Stimulated activated CD4-positive, alpha-beta T cell treated with anti-CD3 and anti-CD28 coated beads, TNF-alpha, amount 100 ng/mL, for 24 hours (primary cell): ENCODE measurements at places on chromosomes 12 and 14.
A peak's percentile ranks its signal among the peaks of the same experiment; 100 is the strongest.

- DNase-seq = no peak
These were observed 2.2 kb downstream of the ZNF839 start for GRCh38 chr14:102321456-102322422.

DNA sequence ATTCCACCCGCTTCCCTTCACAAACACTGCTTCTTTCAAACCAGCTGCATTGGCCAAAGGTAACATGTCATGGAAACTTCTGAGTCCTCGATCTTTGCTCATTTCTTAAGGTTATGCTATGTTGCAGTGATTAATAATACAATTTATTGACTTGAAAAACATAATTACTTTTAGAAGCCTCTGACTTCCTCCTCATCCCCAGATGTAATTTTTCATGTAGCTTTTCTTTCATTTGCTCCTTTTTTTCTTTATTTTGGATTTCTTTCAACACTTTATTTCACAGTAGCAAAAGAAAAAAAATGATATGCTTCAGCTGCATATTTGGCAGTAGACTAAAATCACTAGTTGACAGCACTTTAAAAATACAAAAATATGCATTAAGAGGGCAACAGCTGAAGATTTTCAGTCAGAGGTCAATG is 116.2 kb downstream of the LRRIQ1 start:
- DNase-seq = no peak

GRCh38 chr14:61695695-61696527 is 598 bp downstream of the HIF1A start:
- DNase-seq = peak; percentile 60

DNA sequence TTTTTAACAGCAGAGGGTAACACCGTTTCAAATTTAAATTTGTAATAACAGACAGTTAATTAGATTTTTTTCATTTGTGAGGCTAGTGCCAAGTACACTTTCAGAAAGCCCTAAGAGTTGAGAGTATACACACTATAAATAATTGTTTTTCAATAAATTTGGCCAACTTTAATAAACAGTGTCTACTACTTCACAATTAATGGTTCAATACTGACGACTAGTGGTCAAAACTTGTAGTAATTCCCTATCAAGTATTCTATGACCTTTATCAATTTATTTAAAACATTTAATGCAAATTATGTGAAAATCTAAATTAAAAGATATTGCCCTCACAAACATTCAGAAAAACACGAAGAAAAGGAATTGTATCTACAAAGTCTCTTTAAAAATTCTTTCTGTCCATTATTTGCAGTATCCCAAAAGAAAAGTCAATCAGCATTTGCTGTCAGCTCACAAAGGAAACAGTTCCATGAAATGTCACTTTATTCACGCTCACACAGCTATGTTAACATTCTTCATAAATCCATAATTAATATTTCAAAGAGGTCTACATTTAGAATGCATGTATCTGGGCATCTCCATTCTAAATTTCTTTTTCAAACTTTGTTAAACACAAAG is 91.2 kb downstream of the CEP128 start:
- no peak for DNase-seq

DNA sequence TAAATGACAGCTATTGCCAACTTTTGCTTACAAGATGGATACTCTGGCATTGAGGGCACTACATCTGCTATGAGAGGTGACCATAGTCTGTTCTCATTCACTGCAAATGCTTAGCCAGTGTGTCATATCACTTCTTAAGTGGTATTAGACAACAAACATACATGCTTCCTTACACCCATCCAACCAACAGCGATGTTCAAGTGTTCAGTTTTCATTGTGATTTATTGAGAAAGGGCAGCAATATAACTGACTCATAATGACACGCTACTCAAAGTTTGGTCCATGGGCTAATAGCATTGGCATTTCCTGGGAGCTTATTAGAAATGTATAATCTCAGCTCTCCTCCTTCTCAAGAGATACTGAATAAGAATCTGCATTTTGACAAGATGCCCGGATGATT is 181.7 kb downstream of the NPAS3 start:
- DNase-seq = no peak

DNA sequence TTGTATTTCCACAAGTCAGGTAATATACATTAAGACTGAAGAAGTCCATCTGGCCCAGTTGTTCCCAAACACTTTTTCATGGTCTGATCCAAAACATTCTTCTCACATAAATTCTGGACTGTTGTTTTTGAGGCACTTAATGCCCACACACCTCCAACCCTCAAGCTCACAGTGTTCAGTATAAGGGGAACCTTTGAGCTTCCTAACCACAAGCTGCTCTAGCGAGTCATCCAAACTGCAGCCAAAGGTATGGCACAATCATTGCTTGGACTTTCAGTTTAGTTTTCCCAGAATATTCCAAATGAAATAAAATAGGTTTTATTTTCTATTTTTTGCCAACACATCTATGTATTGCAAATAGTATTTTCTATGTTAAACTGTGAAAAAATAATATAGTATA is 103.0 kb downstream of the PUS7L start:
- DNase-seq = no peak

- no peak for DNase-seq
These were observed 17.2 kb downstream of the PTGES3 start for GRCh38 chr12:56670836-56671235.

DNA sequence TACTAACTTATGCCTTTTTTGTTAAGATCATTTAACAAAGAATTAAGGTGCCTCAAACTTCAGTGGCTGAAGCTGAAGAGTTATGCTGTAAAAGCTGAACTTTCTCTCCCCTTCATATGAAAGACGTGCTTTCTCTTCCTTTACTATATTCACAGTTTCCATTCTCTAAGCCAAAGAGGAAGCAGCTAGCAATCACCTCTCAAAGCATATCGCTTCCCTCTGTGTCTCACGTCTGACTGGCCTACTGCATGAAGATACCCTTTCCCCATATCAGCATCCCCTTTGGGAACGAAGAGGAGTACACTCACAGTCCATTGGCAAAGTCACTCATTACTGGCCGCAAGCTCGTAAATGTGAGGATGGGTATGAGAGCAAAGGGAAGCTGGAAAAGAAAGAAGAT is 34.9 kb downstream of the SLC11A2 start:
- DNase-seq = no peak

DNA sequence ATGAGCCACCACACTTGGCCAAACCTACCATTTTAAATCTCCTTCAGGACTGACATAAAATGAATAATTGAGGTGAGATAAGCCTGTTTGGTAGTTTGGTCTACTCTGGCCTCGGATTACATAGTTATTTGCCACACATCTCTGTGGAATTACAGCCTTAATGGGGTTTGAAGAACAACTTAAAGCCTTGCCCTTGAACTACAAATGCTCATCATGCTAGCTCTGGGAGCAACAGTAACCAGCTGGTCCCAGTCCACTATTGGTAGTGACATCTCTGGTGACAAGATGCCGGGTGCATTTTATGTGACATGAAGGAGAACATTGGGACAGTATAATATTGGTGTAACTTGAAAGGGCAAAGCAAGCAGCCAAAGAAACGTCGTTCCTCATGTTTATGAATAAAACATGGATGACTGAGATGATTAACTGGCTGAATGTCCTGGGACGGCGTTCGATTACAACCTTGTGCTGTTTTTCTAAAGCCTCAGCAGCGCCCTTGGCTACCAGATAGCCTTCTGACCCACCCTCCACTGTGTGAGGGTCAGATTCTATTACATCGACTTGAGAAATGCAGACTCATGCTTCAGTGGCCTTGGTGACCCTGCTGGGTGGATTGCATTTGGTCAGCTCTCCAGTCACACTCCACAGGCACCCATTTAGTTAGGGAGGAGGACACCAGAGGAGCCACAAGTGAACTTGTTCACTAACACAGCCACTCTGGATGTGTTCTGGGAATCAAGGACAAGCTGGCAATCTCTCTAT is 41.5 kb downstream of the BEST3 start:
- DNase-seq = no peak

- DNase-seq = no peak
These were observed 49.8 kb downstream of the SDR9C7 start for GRCh38 chr12:56884421-56884820.

GRCh38 chr12:12195081-12195480 is 71.8 kb downstream of the LRP6 start:
- no peak for DNase-seq

- no peak for DNase-seq
These were observed 18.7 kb downstream of the ZC2HC1C start for GRCh38 chr14:75088153-75088552.

DNA sequence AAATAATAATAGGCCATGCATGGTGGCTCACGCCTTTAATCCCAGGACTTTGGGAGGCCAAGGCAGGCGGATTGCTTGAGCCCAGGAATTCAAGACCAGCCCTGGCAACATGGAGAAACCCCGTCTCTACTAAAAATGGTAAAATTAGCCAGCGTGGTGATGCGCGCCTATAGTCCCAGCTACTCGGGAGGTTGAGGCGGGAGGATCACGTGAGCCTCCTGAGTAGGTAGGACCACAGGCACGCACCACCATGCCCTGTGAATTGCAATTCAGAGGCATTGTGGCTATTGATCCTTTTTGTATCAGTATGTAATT is 2.3 kb downstream of the ARHGDIB start:
- no peak for DNase-seq

- DNase-seq = no peak
These were observed 196.9 kb upstream of the PWP1 start for GRCh38 chr12:107488666-107489065.

DNA sequence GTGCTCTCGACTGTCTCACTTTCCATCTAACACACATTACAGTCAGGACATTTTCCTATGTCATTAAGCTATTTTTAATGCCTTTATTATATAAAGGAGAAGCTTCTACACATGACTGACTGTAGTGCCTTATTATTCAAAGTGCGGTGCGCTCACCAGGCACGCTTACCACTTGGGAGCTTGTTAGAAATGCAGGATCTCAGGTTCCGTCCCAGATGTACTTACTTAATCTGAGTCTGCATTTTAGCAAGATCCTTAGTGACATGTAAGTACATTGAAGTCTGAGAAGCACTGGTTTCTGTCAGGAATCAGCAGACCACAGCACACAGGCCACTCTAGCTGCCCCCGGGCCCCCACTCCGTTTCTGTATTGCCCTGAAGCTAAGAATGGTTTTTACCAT is 44.7 kb upstream of the MDM1 start:
- no peak for DNase-seq

DNA sequence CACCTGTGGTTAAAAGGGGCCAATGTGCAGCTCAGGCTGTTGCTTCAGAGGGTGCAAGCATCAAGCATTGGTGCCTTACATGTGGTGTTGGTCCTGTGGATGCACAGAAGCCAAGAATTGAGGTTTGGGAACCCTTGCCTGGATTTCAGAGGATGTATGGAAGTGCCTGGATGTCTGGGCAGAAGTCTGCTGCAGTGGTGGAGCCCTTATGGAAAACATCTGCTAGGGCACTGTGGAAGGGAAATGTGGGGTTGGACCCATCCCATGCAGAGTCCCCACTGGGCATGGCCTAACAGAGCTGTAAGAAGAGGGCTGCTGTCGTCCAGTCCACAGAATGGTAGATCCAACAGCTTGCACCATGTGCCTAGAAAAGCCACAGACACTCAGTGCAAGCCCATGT is 36.6 kb downstream of the PCNX1 start:
- no peak for DNase-seq

DNA sequence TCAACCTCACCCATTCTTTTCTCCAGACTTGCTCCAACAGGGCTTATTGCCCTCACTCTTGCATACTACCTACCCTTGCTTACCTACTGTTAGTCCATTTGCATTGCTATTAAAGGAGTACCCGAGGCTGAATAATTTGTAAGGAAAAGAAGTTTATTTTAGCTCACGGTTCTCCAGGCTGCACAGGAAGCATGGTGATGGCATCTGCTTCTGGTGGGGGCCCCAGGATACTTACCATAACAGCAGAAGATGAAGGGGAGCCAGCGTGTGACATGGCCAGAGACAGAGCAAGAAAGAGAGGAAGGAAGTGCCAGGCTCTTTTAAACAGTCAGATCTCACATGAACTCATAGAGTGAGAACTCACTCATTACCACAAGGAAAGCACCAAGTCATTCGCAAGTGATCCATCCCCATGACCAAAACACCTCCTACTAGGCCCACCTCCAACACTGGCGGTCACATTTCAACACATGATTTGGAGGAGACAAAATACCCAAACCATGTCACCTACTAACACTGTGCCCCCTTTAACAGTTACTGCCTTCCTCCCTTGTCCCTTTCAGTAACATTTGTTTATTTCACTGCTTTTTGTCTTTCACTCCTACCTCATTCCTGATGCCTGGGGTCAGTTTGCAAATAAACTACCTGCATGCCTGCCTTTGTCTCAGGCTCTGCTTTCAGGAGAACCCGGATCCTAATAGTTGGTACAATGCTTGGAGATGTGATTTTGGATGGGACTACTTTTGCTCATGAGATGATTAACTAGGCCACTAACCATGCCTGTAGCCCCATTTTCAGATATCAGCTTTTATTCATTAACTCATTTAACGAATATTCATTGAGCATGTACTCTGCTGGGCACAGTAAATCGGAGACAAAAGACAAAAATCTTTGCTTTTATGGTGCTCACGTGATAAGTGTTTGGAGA is 41.6 kb upstream of the CSRP2 start:
- DNase-seq = no peak

GRCh38 chr14:28284546-28285300 is 481.9 kb upstream of the FOXG1 start:
- no peak for DNase-seq

- DNase-seq = no peak
These were observed 539 bp downstream of the PSME2 start for GRCh38 chr14:24145690-24146452.

- DNase-seq = no peak
These were observed 7.3 kb downstream of the STAT6 start for GRCh38 chr12:57103856-57104255.

GRCh38 chr12:65335021-65335714 is 56.7 kb downstream of the MSRB3 start:
- DNase-seq = no peak
